Pancreas (tissue), 10 donors: ENCODE measurements at places on chromosomes 1 and 21. TPM values are rescaled to one million over a fixed set of nuclear protein-coding genes. Genes with fewer than 3 reads are reported as not detected.

- DNase-seq: no peak
Observed at GRCh38 chr1:203556047-203556851, 62.3 kb downstream of the OPTC start.

- no peak for DNase-seq
Observed at GRCh38 chr1:36572142-36572715, 89.5 kb upstream of the CSF3R start.

DNA sequence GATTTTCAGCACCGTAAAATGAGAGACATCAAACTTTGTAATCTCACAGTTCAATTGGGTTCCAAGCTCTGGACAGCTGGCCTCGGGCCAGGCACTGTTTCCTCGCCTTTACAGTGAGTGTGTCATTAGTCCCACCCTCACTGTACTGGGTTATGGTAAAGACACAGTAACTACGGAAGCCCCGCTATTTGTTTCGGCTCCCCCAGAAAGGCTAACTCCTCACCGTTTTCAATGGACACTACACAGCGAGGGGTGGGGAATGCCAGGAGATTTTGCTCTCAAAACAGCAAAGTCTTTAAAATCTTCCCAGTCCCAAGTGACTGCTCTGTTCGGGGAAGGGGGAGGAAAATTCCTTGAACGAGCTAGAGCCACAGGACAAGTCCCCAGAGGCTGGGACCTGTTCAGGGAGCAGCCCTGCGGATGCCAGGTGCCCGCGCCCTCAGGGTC, 757 bp upstream of the SPSB1 start:
- DNase-seq: peak; percentile 85

- DNase-seq: no peak
Observed at GRCh38 chr1:159799446-159799985, 2.6 kb upstream of the FCRL6 start.

DNA sequence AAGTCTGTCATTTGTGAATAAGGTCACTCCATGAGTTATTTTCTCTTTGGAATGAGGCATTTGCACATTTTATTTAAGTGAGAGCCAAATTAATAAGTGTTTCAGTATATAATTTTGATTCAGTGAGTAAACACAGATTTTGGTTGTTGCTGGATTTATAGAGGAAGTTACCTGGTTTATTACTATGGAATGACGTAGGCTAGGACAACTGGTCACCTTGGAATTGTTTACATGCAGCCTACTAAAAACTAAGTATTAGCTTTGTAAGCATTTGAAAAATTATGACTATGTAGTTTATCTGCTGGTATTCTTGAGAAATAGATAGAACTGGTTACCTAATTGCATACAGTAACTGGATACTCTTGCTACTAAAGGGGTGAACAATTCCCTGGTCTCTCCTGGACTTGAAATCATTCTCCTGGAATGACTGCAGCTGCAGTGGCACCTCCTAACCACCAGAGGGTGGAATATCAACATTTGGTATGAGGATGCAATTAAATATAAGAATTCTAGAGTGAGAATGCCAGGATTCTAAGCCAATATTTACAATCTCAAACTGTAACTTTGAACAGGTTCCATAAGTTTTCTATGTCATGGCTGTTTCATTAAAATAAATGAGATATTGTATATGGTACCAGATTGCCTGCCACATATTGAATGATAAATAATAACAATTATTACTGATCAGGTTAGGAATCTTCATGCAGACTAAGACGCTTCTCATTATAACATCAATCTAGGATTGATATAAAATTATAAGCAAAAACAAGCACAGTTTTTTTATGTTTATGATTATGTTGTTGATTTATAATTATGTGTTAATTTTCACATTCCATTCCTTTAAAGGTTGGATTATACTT, 3.5 kb upstream of the KRTAP27-1 start:
- DNase-seq: no peak

- DNase-seq: no peak
Observed at GRCh38 chr1:91189096-91189495, 167.3 kb upstream of the ZNF644 start.

GRCh38 chr1:85243372-85243771, 16.1 kb downstream of the C1orf52 start:
- no peak for DNase-seq

GRCh38 chr1:222071387-222071786, 329.5 kb upstream of the DUSP10 start:
- DNase-seq: no peak

DNA sequence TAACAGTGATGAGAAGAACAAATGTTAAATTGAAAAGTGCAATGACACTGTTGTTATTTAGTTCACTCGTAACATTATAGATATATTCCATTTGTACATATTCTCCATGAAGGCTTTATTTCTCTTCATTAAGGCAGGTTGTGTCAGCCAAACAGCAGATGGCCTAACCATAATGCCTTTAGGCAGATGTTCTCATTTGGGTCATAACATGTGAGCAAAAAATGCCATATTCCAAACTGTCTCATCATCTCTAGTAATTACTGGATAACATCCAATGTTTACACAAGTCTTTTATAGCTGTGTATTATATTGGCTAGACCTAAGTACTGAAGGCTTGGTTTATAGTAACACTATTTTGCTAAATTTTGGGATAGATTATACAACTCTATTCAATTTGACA, 87.2 kb upstream of the CHODL start:
- no peak for DNase-seq

- DNase-seq: peak; percentile 84
Observed at GRCh38 chr1:21620011-21620410, 49.1 kb downstream of the RAP1GAP start.

GRCh38 chr1:230149751-230150584, 82.9 kb downstream of the GALNT2 start:
- DNase-seq: no peak

DNA sequence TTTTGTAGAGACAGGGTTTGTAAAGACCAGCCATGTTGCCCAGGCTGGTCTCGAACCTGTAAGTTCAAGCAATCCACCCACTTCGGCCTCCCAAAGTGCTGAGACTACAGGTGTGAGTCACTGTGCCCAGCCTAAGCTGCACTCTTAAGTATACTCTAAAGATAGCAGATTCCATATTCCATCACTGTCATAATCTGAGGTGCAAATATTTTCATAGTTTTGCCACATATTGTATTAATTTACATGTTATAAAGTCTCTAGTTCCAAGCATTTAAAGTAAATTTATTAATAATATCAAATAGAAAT, 121.3 kb downstream of the HFM1 start:
- no peak for DNase-seq

The KIFAP3 gene
- 7.9 TPM for total RNA-seq

The ATAD3B gene
- total RNA-seq: 13.5 TPM

The RHD gene
- total RNA-seq: not detected

The UBL4B gene
- not detected for total RNA-seq
